ENCODE measurements at places on chromosomes 1 and 21. TPM values are rescaled to one million over a fixed set of nuclear protein-coding genes. Genes with fewer than 3 reads are reported as not detected.
A peak's percentile ranks its signal among the peaks of the same experiment; 100 is the strongest.

OR2L5 gene
- not detected for total RNA-seq

CLCA1 gene
- not detected for total RNA-seq

KLHDC7A gene
- total RNA-seq, result not detected

TMEM269 gene
- total RNA-seq, result 0.03 TPM

UBE2U gene
- total RNA-seq, result not detected

GPR25 gene
- not detected for total RNA-seq

NTNG1 gene
- total RNA-seq, result 16.0 TPM

DCDC2B gene
- not detected for total RNA-seq

DNA sequence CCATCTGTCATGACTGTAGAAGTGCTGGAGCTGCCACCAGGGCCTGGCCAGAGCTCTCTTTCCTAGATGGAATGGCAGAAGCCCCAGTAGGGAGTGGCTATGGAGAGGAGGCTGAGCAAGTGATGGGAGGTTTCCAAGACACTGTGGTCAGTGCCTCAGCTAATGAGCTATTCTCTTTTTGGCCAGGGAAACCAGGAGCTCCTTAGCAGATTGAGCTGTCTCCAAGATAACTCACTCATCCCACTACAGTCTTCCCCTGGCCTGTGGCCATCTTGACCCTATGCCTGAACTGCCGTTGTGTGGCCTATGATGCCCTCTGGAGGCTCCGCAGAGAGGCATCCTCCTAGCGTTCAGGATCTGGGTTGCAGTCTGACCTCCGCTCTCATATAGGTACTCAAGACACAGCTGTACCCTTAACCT lies 60.5 kb downstream of the ERI3 start:
- peak; percentile 31 for DNase-seq

DNA sequence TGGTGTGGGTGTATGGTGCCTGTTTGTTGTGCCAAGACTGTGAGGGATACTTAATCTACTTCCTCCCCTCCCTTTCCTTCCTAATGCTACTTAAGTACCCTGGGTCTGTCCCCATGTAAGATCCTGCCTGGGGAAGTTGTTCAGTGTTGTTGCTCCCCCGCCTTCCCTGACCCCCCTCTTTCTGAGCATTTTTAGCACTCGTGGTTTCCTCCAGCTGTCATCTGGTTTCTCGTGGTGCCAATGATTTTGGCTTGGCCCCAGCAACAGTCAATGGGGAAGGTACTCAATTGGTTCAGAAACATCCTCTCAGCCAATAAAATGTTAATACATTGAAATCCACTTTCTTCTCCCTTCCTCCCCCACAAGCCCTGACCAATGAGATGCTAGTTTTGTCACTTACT lies 8.0 kb upstream of the B4GALT3 start:
- DNase-seq, result peak; percentile 58

- DNase-seq, result peak; percentile 70
Observed at GRCh38 chr1:152189657-152190442, 30.8 kb upstream of the RPTN start.

DNA sequence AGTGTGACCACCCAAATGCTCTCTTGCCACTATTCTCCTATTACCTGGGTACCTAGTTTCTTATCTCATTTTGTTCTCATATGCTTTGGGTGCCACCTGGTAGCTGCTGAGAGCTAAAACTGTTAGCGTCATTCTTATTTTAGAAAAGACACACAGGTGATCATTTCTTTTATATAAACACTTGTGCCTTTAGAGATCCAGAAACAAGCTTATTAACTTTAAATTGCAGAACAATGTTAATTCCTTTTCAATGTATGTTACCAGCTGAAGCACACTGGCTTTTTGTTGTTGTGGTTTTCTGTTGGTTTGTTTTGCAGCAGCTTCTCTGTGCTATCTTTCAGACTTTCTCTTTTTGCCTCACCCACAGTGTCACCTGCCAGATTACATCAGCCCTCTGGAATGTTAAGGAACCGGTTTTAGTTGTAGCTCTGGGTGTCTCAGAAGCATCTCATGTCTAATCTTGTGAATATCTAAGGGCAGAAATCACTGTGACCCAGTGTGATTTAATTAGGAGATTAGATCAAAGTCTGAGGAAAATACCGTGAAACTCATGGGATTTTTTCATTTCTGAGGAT lies 43.4 kb upstream of the SLC19A2 start:
- DNase-seq, result peak; percentile 62

- DNase-seq, result peak; percentile 62
Observed at GRCh38 chr1:165650981-165651625, 20.1 kb downstream of the MGST3 start.

DNA sequence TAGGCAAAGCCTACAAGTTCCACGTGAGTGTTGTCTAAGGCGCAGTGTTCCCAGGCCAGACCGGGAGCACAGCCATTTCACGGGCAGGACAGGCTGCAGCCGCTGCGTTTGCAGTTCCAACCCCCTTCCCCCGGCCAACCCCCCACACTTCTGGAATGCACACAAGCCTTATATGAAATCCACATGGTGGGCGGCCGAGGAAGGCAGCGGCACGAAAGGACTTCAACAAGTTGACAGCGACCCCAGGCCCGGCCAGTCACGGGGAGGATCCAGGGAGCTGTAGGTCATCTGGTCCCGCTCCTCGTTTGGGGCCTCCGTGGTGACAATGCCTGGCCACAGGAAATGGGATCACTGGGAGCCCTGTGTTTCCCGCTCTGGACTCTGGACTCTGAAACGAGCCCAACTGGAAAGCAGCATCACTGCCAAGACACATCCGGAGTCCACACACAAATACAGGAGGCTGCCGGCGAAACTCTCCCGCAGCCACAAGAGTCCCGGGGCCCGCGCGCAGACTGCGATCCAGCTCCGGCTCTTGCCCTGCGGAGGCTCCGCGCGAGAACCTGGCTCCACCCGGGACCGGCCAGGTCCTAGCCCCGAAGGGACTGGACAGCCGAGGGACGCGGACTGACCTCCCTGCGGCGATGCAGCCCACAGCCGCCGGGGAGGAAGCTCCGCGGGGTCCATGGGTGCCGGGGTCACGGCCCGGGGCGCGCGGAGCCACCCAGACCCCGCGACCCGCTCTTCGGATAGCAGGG lies 794 bp downstream of the NID1 start:
- DNase-seq, result peak; percentile 63

DNA sequence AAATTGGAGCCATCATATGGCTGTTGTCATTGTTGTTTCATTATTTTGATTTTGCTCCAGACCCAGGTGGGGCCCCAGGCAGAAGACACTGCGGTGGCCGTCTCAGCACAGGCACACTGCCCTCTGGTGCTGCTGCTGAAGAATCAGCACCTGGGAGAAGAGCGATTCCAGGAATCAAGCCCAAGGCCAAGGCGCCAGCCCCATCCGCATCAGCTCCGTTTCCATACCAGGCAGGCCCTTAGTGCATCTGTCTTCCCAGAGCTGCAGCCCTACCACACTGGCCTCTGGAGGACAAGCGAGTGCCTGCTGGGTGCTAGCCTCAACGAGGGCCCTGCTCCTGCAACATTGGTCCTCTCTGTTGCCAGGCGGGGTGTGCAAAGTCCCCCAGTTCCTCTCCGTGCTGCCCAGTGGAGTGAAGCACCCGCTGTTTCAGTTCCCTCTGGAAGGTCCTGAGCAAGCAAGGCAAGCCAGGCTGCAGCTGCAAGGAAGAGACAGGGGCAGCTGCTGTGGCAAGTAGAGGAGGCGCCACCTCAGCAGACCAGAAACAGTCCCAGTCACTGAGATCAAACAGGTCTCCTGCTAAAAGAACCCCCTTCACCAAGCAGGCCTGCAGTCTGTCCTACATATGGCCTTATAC lies 5.2 kb downstream of the GRIK3 start:
- no peak for DNase-seq

GRCh38 chr1:99525331-99525730 lies 120.6 kb upstream of the PALMD start:
- no peak for DNase-seq

DNA sequence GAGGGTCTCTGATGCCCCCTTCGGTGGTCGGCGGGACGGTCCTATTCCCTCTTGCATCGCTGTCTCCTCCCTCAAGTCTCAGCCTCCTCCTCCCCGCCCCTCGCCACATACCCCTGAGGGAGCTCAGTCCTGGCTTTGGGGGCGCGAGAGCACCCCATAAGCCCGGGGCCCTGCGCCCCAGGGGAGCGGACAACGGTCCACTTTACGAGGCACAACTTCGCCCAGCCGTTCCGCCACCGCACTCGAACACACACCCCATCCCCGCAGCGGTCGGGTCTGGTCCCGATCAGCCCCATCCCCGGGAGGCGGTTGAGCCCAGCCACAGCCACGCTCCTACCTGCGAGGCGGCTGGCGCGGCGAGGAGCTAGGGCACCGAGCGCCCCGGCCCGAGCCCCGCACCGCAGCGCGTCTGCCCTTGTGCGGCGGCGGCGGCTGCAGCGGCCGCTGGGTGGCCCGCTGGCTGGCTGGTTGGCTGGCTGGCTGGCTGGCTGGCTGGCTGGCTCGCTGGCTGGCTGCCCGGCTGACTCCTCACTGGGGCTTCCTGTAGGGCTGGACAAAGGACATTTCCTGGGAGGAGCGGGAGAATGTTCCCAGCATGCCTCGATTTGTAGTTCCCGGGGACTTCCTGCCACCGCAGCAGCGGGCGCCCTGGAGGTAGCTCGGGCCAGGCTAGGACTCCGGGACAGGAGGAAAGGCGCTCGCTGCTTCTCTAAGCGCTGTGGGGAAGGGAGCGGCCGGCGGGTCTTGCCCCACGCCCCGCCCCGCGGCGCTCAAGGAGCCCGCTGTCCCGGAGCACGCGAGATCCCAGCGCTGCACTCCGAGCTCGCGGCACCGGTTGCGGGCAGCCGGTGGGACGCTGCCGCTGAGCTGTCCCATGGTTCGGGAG lies at the start of gene ZNF697:
TSS of gene ZNF697 (minus strand) at position 533 of the 886 bp plus-strand sequence. CDS start 22,166 bp downstream, outside the sequence.
- peak; percentile 98 for DNase-seq

- DNase-seq, result peak; percentile 65
Observed at GRCh38 chr1:189662190-189662589, 815.5 kb downstream of the BRINP3 start.

DNA sequence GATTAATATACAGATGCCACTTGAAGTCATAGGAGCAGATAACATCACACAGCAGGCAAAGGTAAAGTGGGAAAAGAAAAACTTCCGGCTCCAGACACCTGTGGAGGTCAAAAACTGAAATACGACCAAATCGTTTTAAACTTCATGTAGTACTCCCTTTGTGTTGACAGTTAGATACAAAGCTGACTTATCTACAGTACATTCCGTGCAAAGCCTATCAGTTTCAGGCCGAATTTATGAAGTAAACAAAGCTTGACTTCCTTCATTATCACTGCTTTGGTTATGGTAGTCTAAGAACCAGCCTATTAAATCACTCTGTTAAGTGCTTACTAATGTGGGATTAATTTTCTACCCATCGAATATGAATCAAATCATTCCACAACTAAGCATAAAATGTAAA lies 156.3 kb downstream of the SMYD3 start:
- DNase-seq, result no peak

GRCh38 chr1:20616847-20617487 lies 16.3 kb upstream of the PINK1 start:
- DNase-seq, result no peak

DNA sequence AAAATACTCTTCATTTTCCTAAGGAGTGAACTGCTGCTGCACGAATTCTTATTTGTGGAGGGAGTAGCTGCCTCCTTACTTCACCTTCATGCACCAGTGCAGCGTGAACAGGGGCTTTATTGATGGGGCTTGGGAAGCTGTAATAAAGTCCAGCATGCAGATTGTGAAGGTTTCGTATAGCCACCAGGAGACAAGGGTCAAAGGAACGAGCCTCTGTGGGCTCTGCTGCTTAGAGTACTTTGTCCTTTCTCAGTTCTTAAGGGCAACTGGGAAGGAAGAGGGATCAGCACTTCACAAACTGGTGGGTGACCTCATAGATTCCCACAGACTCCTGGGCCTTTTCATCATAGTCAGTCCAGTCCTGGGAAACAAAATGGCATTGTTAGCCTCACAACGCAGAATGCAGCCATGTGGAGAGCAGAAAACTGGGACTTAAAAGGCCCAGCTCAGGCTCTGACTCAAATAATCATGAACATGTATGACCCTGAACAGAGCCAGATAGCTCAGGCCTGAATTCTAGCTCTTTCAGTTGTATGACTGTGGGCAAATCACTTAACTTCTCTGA lies 6.0 kb downstream of the CZIB start:
- DNase-seq, result no peak

GRCh38 chr1:157702308-157702825 lies 1.8 kb upstream of the FCRL3 start:
- DNase-seq, result no peak

GRCh38 chr1:245541369-245541768 lies 386.6 kb downstream of the KIF26B start:
- DNase-seq, result no peak

DNA sequence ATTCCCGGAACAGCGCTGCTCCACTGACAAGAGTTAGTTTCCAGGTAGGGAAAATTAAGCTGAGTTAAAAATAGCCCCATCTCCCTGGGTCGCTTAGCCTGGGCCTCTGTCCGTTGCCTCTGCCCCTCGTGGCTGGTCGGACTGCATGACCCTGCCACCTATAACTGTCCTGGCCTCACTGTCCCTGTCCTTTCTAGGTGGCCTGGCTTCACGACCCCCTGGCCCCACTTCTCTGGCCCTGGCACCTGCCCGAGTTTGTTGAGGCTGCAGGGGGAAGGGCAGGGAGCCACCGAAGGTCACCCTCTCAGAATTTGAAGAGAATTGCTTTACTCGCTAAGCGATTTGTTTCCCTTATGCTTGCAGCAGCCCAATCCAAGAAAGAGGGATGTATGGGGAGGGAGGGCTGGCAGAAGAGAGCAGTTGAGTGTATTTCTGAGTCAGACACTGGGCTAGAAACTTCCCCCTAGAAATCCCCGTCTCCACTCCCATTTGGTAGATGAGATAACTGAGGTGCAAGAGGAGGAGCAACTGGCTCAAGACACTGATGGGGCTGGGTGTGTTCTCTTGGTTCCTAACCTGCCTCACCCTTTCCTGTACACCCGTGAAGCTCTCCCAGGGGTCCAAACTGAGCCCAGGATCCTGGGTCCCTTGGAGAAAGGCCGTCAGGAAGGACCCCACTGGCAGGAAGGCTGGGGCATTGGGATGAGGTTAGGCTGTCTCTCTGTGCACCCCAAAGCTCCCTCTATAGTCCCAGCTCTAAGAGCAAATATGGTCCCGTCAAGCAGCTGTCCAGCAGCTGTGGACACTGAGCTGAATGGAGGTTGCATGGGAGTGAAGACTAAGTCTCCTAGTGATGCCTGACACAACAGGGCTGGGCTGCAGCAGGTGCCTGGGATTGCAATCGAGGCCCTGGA lies 2.9 kb upstream of the EDN2 start:
- no peak for DNase-seq

GRCh38 chr1:61282387-61282786 lies 200.0 kb downstream of the NFIA start:
- DNase-seq, result no peak

- DNase-seq, result peak; percentile 4
Observed at GRCh38 chr1:98702976-98703375, 41.5 kb downstream of the SNX7 start.

DNA sequence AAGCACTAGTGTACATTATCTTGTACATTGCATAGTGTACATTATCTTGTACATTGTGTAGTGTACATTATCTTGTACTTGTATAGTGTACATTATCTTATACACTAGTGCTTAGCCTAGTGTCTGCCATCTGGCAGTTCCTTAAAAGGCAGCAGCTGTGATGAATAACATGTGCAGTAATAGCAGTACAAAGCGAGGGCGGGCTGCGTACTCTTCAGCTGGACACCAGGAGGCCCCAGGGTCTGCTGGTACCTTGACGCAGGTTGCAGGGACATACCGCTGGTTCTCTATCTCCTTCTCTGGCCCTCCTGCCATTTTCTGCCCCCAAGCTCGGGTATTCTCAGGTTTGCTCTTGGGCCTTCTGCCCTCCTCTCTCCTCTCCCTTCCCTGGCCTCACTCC lies 149.6 kb downstream of the SEC16B start:
- DNase-seq, result no peak

- DNase-seq, result no peak
Observed at GRCh38 chr1:224591326-224591725, 24.8 kb upstream of the CNIH3 start.

- DNase-seq, result peak; percentile 65
Observed at GRCh38 chr1:231460614-231461013, 38.5 kb upstream of the EGLN1 start.
